ENCODE measurements at places on chromosomes 7 and 10.

DNA sequence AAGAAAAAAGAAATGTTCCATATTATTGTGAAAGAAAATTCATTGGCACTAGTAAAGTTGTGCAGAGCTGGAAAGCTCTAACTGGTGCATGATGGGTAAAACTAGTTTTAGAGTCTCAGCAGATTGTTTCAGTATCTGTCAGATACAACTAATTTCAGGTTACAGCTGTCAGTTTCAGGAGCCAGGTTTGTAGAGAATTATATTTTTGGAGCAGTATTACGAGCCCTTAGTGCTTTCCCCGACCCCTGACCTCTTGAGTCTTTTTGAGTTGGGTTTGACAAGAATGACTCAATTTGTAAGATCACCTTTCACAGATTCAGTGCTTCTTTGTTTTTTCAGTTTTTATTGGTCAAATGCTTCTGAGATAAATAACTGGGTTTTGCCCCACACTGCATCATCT is 366.4 kb upstream of the PLXDC2 start:
- DNase-seq: no peak

DNA sequence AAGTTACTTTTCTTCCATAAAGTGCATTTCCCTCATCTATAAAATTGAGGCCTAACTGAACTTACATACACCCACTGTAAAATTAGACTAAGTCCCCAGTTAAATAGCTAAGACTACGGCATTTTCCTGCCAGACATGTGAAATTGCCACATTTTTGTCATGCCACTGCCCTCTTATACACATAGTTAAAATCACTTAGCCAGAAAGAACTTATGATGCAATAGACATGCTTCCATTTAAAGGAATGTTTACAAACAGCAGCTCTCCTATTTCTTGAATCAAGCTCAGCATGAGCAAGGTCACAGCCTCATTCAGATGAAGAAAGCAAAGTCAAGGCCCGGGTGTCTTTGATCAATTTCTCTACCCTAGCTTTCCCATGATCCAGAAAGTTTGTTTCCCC is 175.7 kb downstream of the LRRN3 start:
- DNase-seq: no peak

GRCh38 chr10:123143162-123143824 is 4.6 kb upstream of the HMX2 start:
- no peak for DNase-seq

GRCh38 chr7:112162142-112162766 is 43.9 kb downstream of the DOCK4 start:
- peak; percentile 69 for DNase-seq

DNA sequence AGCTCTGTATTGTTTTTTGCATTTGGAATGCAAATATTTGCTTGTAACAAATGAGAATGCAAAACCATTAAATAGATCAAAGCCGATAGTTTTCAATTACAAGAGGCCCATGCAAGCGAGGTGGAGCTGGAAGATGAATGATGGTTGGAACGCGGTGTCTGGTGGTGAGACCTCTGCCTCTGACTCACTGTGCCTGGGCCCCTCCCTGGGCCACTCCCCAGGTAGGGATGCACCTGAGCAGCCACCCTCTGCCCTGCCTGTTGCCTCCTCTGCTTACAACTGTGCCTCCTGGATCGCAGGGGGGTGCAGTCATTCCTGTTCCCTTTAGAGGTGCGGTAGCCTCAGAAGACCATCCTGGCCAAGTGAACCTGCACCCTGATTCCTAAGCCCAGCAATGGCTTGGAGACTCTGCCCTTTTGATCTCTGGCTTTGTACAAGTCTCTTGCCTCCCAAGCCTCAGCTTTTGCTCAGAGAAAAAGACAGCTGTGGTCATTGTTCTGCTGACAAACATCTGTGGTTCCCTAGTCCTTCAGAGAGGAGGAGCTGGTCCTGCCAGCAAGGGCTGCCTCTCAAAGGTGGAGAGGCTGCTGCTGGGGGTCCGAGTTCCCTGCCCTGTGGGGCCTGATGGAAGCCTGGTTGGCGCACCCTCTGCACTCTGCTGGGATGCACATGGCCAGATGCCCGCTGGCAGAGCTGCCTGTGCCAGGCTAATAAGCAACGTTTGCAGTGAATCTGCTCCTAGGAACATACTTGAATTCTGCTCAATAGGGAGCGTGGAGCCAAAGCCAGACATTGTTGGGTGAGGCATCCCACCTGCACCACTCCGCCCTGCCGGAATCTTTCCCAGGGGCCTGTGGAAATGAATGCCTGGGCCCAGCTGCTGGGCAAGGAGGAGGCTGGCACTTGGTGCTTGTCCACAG is 126.3 kb upstream of the TCERG1L start:
- no peak for DNase-seq

DNA sequence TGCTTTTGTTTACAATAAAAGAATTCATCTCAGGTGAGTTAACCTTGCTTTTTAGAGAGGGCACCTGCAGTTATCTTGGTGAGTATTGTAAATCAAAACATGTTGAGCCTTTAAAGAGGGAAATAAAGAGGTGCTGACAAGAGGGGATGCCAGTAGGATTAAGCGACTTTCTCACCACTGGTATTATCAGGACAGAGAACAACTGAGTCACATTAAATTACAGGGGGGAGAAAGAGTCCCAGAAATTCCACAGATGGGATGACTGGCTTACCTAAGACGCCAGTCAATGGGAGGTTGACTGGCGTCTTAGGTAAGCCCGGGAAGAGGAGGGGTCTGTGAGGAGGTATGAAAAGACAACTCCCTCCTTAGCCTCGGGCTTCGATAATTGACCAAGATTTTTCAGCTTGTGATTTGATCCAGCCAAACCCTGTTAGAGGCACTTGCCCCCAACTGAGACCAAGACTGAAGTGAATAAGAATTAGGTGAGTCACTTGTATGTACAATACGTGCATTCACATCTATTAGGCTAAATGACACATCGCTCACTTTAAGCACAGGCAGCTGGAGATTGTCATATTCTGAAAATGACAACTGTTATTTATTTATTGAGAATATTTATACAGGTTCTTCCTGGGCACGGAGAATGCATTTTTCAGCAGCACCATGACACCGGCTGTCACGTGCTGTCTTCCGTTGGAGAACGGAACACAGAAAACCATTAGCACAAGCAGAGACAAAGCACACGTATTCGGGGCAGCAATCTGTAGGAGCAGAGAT is 117.6 kb downstream of the SEM1 start:
- DNase-seq: no peak

- DNase-seq: no peak
Observed at GRCh38 chr7:76133164-76133775, 68.4 kb upstream of the SRRM3 start.

- DNase-seq: no peak
Observed at GRCh38 chr7:45662018-45662417, 87.8 kb downstream of the ADCY1 start.
